ENCODE measurements at places on chromosomes 13 and 19. TPM values are rescaled to one million over a fixed set of nuclear protein-coding genes. Genes with fewer than 3 reads are reported as not detected.

DNA sequence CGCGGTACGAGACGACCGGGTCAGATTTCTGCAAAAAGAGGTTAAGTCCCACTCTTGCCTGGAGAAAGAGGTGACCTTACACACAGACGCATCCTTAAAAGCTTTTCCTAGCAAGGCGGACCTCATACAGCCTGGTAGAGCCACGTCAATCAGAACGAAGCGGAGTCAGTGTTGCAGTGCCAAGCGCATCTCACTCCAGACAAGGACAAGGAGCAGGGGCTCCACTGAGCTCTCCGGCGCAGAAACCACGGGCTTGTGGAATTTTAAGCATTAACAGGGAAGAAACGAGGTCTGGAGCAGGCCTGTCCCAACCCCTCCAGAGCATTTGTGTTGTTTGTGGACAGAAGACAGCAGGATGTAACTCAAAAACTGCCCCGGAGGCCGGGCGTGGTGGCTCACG lies 7.1 kb downstream of the EEF2 start:
- no peak for DNase-seq

The MARK4 gene
- 47.3 TPM for total RNA-seq

GRCh38 chr19:38003438-38004185 lies 96.6 kb downstream of the SIPA1L3 start:
- DNase-seq: no peak

The LENG9 gene
- 4.2 TPM for total RNA-seq

- DNase-seq: no peak
Observed at GRCh38 chr13:109314101-109314500, 472.3 kb downstream of the IRS2 start.

GRCh38 chr19:11247391-11247790 lies 8.0 kb downstream of the ANGPTL8 start:
- DNase-seq: no peak

The FFAR3 gene
- 0.45 TPM for total RNA-seq

DNA sequence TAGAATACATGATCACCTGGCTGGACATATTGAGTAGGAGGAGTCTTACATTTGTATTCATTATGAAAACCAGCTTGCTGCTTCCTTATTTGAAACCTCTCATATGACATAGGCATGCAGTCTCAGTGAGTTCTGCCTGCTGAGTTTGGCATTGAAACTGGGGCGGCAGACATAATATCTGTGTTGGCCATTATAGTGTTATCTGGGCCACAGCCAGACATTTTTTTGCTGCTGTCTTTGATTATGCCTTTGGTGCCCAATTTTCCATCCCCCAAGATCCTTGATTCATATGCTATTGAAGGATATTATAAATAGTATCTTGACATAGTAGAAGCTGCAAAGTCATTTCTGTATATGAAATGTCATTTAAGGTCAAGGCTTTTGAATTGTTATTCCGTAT lies 15.8 kb downstream of the FREM2 start:
- no peak for DNase-seq

Measured in type B pancreatic cell (in vitro differentiated cells).